Breast epithelium (tissue), 4 donors: ENCODE measurements at places on chromosomes 2 and 18. TPM values are rescaled to one million over a fixed set of nuclear protein-coding genes. Genes with fewer than 3 reads are reported as not detected.

DNA sequence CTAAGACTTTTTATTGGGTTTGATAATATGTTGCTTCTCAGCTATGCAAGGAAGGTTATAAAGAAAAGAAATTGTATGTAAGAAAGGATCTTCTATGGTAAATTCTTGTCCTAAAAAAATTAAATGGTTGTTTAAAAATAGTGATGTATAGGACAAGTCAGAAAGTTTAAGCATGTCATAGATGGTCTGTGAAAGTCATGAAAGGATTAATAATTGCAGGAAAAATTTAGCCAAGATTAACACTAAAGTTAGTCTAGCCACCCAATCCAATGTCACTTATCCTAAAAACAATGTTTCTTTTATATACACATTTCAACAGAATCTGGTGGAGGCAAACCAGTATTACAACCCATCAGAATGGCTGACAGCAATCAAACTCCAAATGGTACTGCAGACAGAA lies 1046.7 kb upstream of the SLC39A10 start:
- DNase-seq = no peak

DNA sequence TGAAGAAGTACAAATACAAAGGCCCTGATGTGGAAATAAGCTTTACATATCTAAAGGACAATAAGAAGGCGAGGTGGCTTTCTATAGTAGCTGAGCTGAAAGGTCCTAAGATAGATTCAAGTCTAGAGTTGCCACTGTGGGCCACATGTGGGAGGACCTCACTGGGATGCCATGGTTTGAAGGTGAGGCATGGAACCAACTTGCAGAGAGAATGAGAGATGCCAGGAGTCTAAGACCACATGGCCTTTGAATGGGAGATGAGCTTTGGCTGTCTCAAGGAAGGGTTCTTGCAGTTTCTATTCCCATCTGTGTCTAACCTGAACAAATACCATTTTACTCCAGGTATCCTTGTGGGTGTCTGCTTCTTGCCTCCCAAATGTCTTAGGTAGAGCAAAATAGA lies 53.6 kb downstream of the HNMT start:
- no peak for DNase-seq

DNA sequence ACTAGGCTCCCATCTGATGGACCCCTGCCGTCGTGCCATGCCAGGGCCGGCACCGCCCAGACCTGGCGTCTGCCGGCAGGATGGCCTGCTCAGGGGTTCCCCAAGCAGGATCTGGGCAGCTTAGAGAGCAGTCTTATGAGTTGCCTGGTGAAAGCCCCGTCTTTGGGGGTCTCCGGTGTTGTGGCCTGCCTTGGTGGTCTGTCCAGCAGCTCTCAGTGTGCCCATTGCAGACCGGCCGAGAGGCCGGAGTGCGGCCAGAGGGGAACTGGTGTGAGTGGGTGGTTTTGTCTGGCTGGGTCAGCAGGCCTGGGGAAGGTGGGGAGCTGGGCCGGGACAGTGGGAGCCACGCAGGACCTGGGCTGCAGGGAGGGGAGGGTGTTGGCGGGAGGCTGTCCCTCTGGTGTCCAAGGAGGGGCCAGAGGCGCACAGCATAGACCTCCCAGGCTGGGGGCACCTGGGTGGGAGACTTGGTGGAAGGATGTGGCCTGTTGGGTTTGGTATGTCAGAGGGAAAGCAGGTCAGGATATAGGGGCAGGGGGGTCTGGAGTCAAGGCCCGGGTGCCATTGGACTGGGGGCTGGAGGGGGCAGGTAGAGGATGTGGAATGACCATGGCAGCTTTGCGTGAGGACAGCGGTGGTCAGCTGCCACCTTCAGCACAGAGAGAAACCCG lies 16.5 kb downstream of the GPC1 start:
- DNase-seq = no peak

DNA sequence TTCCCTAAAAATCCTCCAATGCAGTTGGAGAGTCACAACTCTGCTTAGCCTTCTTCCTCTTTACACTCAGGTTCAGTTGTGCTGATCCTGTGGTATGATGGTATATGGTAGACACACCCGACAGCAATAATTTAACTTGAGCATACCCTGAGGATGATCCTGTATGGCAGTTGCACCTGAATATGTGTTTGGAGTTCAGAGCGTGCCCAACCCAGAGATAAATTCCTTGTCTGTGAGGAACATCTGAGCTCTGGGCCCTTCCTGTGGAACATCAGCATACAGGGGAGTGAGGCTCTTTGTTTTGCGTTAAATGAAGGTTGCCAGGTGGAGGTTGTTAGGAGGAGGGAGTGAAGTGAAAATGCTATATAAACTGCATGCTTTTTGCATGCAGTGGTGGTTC lies 187.7 kb downstream of the MYO3B start:
- DNase-seq = no peak

GRCh38 chr2:224393157-224393872 lies 8.6 kb downstream of the FAM124B start:
- no peak for DNase-seq

GRCh38 chr2:110906613-110907298 lies 174.4 kb downstream of the ACOXL start:
- no peak for DNase-seq

- no peak for DNase-seq
Observed at GRCh38 chr2:67888351-67889005, 174.3 kb downstream of the C1D start.

The UBE2E3 gene
- 98.7 TPM for total RNA-seq

The DTNA gene
- 40.5 TPM for total RNA-seq

DNA sequence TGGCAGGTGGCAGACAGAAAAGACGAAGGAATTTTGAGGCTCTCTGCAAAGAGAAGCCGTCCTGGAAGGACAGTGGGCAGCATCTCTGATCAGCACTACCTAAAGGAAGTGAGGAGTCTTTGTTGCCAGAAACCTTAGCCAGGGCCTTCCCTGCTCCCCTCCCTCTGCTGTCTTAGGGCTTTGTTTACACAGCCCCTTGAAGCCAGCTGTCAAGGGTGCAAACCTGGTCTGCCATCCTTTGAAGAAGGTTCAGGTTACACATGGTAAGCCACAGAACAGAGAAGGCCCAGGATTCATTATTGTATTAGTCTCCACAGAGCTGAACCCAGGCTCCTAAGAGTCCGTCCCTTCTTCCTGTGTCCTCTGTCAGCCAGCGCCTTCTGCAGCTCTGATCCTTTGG lies 356.7 kb downstream of the TGIF1 start:
- no peak for DNase-seq

DNA sequence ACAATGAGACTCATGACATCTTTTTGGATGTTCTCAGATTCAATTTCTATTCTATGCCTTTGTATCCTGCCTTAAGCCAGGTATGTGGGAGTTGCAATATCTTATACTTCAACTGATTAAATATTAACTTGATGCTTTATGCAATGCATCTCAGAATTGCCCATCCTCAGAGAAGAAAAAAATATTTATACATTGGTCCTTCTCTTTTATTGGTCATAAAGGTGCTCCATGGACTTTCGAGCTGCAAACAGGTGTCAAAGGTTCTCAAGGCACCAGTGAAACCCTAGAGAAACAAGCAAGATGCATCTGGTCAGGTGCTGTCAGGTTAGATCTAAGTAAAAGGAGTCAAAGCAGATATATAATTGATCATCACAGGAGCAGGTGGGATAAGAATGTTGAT lies 690.5 kb downstream of the PLCL1 start:
- DNase-seq = no peak

The SLC4A5 gene
- total RNA-seq = 9.2 TPM

GRCh38 chr18:68679528-68679927 lies 35.4 kb downstream of the TMX3 start:
- DNase-seq = no peak
